ENCODE measurements at places on chromosomes 1 and 21.

- DNase-seq, result no peak
Observed at GRCh38 chr1:33143698-33144097, 38.1 kb downstream of the TRIM62 start.

- no peak for DNase-seq
Observed at GRCh38 chr1:182607566-182607965, 3.4 kb upstream of the RGS16 start.

DNA sequence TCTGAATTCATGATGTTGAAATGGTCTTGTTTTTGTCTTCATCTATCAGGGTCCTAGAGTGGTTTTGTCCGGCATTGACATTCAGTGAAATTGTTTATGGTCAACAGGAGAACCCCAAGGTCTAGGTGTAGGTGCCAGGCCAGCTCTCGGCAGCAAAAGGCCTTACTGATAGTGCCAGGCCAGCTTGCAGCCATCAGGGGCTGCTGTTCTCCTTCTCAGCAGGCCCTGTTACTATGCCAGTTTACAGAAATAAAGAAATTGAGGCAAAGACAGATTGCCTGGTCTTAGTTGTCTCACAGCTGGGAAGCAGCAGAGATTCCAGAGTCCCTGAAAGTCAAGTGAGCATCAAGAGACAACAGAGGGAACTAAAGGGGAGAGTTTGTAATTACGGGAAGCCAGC, 12.0 kb downstream of the HMGB4 start:
- DNase-seq, result no peak

GRCh38 chr1:114088392-114089299, 65.0 kb downstream of the SYT6 start:
- no peak for DNase-seq

- DNase-seq, result no peak
Observed at GRCh38 chr1:54027848-54028247, 9.9 kb upstream of the LDLRAD1 start.
